ENCODE measurements at places on chromosomes 16 and 17.

- no peak for DNase-seq
Measured at GRCh38 chr17:10899281-10899680, 61.4 kb upstream of the PIRT start.

DNA sequence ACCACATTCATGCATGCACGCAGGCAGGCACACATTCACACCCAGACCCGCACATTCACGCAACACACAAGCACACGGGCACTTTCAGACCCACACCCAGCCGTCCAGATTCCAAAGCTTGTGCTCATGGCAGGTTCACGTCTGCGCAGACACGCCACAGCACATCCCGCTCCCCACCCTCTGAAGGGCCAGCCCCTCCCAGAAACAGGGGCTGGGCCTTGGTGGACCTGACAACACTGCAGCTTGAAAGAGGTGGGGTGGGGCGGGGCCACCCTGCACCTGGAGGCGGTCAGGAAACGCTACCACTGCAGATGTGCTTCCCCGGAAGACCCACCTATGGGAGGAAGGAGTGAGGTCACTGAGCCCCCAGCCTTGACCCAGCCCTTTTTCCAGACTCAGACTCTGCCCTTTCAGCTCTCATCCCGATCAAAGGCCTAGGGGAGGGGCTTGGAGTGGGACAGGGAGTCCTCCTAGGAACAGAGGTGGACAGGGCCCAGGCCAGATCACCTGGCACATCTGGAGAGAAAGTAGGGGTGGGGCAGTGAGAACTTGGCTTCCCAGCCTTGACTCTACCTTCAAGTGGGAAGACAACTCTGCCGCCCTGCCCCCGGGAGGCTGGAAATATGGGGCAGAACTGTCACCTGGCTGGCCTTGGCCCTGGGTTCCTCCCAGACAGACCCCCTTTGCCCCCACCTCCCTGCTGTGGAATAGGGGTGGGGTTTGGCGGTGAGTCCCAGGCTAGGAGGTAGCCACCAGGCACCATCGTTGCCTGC lies 11.0 kb downstream of the P3H4 start:
- no peak for DNase-seq

DNA sequence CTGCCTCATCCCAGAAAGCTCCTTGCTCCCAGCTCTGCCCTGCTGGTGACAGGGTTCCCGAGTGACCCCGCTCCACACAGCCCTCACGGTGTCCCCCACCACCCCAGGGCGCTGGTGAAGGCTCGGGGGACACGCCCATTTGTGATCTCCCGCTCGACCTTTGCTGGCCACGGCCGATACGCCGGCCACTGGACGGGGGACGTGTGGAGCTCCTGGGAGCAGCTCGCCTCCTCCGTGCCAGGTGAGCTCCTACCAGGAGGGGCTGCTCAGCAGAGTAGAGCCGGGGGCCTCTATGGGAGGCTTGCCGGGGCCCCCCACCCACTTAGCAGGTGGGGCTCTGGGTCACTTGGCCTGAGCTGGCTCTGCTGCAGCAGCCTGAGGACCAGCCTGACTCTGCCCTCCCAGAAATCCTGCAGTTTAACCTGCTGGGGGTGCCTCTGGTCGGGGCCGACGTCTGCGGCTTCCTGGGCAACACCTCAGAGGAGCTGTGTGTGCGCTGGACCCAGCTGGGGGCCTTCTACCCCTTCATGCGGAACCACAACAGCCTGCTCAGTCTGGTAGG lies 11.2 kb downstream of the GAA start:
- no peak for DNase-seq

- DNase-seq = no peak
Measured at GRCh38 chr17:3744014-3744413, 20.3 kb downstream of the HASPIN start.
